LoVo (cell line): ENCODE measurements at places on chromosomes 3 and 15.
A peak's percentile ranks its signal among the peaks of the same experiment; 100 is the strongest.

GRCh38 chr3:82938821-82939328, 1177.4 kb upstream of the GBE1 start:
- DNase-seq, result no peak

- no peak for DNase-seq
These were observed 39.6 kb upstream of the IP6K2 start for GRCh38 chr3:48756640-48757039.

DNA sequence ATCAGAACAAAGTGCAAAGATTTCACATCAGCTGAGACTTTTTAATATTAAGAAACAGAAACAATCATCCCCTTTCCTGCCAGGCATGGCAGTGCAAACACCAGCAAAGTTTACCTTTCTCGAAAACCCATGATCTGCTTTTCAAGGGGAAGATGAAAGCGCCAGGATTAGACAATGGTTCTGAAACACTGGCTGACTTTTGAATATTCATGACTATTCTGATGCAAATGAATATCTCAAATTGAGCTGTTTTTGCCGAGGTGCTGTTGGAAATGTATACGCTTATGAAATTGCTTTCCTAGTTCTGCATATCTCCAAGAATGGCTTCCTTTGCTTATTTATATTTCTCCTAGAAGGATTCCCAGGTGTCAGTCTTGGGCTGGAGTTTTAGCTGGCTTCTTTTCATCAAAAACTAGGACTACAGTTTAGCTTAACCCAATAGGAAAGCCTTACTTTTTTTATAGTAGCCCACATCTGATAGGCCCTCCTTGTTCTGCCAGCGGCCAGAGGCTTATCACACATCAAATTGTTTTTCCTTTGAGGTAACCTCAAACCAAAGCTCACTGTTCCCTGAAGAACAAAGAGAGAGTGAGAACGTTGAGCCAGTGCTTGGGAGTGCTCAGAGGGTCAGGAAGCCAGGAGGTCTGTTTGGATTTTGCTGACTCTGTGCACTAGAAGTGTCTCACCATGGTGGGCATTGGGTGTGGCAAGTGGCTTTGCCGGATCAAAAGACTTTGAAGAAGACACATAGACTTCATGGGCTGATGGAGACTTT, 74.0 kb upstream of the PLCL2 start:
- no peak for DNase-seq

- DNase-seq, result peak; percentile 53
These were observed 38.6 kb downstream of the ACSBG1 start for GRCh38 chr15:78195735-78196201.

DNA sequence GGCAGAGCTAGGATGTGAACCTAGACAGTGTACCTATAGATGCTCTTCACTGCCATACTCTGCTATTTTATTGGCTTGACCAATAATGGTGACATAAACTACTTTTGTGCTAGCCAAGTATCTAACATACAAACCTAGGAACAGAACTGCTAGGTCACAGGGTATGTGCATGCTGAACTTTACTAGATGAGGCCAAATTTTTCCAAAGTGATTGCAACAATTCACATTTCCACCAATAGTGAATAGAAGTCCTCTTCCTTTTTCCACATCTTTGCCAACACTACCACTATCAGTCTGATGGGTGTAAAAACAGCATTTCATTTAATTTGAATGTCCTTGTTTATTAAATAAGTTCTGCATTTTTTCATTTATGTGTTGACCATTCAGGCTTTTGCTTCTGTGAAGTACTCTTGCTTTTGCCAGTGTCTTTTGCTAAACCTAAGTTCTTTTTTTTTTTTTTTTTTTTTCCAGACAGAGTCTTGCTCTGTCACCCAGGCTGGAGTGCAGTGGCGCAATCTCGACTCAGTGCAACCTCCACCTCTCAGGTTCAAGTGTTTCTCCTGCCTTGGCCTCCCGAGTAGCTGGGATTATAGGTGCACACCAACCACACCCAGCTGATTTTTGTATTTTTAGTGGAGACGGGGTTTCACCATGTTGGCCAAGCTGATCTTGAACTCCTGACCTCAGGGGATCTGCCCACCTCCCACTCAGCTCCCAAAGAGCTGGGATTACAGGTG, 54.1 kb downstream of the DCAF1 start:
- no peak for DNase-seq

GRCh38 chr15:40265355-40265754, 17.5 kb downstream of the ANKRD63 start:
- no peak for DNase-seq

DNA sequence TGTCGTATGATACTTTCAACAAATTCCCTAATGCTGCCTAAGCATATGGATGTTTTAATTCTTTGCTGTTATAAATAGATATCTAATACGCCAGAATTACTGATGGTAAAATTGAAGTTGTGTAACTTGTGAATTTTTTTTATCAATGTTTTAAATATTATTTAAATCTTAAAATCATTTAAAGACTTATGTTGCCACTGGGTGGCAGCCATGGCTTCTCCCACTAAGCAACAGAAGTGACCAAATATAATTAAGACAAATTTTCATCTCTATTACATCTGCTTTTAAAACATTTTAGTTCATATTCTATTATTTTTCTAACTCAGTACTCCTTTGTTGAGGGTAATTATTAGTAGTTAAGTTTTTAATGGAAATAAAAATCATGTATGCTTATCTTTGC, 8.1 kb upstream of the IL20RB start:
- DNase-seq, result no peak

- DNase-seq, result no peak
These were observed 16.9 kb upstream of the C15orf61 start for GRCh38 chr15:67504056-67504455.

DNA sequence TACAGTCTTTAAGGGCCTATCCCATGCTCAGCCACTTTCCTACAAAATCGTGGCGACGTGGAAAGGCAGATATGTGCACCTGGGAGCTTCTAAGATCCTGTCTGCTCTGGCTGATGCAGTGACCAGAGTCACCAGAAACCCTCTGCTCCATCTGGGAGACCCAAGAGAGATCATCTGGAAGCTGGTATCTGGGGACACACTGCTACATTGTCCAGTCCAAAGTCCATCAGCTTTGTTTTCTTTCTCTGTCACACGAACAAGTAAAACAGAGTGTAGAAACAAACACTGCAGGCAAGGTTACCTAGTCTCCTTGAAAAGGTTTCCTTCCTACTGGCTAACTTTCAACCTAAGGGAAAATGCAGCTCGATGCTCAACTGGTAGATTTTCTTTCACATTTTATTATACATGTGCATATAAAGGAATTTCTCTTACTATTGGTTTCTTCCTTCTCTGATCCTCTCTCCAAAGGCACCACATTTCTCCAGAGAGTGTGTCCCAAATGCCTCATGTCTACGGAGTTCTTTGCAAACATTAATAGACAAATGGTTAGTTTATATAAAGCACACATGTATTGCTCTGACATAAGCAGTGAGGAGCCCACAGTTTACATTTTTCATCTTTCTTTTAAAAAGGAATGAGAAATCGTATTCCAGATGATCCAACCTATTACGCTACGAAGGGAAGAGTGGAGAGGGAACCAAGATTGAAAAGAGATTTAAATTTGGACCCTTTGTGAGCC, 8.3 kb upstream of the GREM1 start:
- peak; percentile 41 for DNase-seq
